ENCODE measurements at places on chromosomes 13 and 19. TPM values are rescaled to one million over a fixed set of nuclear protein-coding genes. Genes with fewer than 3 reads are reported as not detected.

GRCh38 chr19:29384656-29385055 is 141.1 kb upstream of the VSTM2B start:
- no peak for DNase-seq

DNA sequence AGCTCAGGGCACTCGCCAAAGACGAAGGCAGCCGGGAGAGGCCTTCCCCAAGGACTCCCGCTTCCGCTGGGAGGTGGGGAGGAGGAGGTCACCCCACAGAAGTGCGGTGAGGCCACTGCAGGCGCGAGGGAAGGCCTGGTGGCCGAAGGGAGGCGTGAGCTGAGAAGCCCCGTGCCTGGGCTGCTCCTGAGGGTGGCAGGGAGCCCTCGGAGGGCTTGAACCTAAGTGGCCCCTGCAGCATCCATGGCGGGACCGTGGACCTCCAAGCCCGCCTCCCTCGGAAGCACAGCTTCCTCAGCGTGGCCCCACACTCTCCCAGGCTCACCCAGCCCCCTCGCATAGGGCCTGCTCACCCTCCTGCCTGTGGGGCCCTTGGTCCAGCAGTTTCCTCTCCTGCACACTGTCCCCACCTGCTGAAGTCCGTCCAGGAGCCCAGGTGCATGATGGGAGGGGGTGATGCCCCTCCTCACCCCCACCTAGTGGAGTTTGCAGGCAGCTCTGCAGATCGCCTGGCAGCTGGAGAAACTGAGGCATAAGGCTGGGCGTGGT is 25.9 kb downstream of the EFNA2 start:
- DNase-seq: no peak

- DNase-seq: peak; percentile 67
These were observed 2.9 kb downstream of the WDR83 start for GRCh38 chr19:12669270-12670158.

Gene ZNF534
- polyA plus RNA-seq: not detected

- peak; percentile 17 for DNase-seq
These were observed at the start of gene URAD for GRCh38 chr13:27988520-27988919. Gene URAD (minus strand): TSS chr13:27988693. CDS start chr13:27988637, 56 bp downstream.

Gene ZNF726
- polyA plus RNA-seq: not detected

Gene DKKL1
- polyA plus RNA-seq: 0.33 TPM

DNA sequence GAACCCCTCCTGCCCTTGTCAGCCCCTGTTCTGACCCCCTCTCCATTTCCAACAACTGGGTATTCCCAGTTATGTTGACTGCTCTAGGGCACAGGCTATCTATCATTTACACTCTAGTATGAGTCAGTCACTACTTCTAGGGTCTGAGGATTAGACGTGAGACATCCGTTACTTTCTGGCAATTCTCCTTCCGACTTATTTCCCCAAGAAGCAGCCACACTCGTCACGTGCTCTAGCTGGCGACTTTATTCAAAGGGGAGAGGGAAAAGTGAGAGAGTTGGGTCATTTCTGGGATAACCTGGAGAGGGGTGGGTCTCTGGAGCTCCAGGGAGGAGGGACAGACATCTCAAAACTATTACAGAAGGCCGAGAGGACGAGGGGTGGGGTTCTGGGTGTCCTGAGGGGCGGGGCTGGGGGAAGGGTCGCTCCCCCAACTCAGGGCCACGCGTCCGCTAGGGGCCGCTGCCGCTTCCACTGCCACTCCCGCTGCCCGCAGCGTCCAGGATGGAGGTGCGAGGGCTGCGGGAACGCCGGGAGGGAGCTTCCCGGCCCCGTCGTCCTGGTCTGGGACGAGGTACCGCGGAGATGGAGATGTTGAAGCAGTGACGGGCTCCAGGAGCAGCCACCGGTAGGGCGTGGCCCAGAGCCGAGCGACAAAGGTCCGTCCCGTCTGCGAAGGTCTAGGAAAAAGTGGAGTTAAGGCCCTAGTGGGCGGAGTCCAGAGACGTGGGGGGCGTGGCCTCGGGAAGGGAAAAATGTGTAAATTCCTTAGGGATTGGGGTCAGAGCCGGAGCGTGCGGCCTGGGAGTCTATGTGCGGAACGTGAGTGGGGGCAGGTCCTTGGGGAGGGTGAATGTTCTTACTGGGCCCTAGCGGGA is 8.9 kb downstream of the RTBDN start:
- no peak for DNase-seq

Gene S1PR5
- not detected for polyA plus RNA-seq

GRCh38 chr19:2148482-2149135 is 2.8 kb downstream of the AP3D1 start:
- no peak for DNase-seq

Gene ZNF77
- 7.1 TPM for polyA plus RNA-seq

DNA sequence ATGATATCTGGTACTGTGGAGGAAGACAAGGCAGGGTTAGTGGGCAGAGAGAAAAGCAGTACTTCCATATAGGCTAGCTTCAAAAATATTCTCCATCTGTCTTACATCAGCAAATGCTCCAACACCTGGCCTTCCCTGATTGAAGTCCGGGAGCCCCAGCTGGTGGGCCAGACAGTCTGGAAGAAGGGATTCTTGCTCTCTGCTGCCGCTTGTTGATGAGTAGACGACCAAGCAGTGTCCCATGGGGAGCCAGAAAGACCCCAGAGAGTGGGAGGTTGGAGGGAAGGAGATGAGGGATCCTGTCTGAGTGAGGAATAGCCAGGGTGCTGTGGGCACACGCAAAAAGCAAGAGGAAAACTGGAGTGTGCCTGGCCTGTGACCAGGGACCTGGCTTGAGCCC is 95.1 kb downstream of the ATP8A2 start:
- DNase-seq: peak; percentile 3

DNA sequence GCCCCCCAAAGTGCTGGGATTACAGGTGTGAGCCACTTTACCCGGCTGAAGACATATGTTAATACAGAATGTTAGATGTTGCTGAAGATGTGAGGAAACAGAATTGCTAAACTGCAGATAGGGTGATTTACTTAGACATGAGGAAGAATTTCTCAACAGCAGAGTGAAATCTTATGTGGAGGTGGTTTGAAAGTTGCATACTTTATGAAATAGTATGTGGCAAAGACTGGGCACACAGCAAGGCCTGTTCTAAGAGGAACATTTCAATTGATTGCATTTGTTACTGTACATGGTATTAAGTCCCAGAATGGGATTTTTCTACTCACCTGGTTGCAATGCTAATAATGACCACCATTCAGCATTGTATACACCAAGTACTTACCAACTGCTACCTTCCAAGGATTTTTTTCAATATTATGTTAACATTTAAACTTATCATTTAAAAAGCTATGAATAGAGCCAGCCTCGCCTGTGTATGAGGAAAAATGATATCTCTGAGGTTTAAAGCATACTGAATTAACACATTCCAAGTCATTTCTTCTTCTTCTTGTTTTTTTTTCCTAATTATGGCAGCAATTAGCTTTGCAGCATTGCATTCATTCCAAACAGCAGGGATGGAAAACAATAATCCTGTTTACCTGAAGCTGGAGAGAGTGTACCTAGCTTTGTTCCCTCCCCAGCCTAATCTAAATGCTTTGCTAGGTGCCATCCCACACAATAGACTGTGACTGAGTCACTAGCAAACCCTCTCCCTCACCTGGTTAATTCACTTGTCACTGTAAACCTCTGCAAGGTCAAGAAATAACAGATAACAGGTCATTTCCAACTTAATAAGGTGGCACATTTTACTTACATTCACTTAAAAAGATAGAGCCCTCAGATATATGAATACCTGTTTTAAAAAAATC is 19.4 kb upstream of the KLF5 start:
- no peak for DNase-seq

DNA sequence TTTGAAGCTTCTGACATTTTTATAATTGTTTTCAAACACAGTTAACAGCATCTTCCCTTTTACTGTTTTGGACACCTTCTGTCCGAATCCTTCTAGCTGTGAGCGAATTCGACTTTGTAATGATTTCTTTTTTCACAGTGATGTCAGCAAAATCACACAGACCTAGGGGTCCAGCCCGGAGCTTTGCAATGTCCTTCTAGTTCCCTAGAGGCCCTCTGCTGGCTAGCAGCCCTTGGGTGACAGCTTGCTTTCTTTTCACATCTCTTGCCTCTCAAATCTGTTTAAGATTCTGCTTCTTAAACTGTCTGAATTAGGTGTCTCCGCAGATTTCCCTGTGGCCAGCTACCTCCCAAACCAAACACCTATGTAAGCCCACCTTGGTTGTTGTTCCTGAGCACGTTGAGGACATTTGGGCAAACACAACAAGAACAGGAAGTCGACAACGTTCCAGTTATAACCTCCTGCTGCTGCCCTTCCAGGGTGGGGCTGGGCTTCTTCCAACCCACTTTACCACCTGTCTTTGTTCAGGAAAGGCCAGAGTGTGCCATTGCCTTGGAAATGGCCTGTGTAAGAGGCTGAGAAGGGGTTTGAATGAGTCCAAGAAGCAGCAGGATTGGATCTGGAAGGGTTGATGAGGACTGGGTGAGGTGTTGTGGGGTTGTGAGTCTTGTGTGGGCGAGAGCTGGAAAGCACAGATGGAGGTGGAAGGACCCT is 123.1 kb downstream of the ATP8A2 start:
- DNase-seq: no peak

Gene CPT1C
- polyA plus RNA-seq: 0.18 TPM

DNA sequence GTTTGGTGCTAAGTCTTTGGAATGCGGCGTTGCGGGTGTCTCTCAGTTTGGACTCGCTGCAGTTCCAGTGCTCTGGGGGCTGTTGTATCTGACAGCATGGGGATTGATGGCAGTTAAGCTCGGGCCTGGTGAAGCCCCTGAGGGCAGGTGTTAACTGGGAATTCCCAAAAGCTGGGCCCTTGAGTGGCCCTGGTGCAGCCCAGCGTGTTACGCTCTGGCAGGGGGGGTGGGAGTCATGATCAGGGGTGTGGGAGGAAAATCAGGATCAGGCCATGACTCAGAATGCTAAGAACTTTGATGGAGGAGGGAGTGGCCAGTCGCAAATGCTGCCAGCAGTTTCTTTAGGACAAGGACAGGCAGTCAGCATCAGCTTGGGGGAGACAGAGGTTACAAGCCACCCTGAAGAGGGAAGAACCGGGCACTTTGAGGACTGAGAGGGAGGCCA is 19.6 kb downstream of the AP2A1 start:
- no peak for DNase-seq

DNA sequence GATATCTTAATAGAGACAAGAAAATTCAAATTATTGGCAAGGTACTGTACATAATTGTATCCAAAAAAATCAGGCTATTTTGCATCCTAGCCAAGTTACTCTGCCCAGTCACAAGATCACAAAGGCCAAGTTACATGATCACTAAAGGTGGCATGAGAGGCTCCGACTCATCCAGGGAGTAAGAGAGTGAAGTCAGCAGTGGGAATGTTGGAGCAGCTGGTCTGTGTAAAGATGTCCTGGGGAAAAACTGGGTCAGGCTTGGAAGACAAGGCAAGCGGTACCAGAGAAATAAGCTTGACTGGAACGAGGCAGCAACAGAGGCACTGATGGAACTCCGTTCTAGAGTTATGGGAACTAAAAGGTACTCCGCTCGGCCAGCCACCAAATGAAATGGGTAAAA is 50.2 kb upstream of the PSG2 start:
- no peak for DNase-seq

DNA sequence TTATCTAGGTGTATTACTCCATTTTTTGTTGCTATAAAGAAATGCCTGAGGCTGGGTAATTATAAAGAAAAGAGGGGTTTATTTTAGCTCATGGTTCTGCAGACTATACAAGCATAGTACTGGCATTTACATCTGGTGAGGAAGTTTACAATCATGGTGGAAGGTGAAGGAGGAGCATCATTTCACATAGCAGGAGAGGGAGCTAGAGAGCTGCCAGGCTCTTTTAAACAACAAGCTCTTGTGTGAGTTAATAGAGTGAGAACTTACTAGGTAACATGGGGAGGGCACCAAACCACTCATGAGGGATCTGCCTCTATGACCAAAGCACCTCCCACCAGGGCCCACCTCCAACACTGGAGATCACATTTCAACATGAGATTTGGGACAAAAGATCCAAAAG is 221.7 kb upstream of the GPC6 start:
- peak; percentile 25 for DNase-seq

- no peak for DNase-seq
These were observed 222.0 kb downstream of the B3GLCT start for GRCh38 chr13:31421756-31422155.

Gene CALR
- 842 TPM for polyA plus RNA-seq

Data from HepG2 (cell line).